ENCODE measurements at places on chromosomes 2 and 18.

DNA sequence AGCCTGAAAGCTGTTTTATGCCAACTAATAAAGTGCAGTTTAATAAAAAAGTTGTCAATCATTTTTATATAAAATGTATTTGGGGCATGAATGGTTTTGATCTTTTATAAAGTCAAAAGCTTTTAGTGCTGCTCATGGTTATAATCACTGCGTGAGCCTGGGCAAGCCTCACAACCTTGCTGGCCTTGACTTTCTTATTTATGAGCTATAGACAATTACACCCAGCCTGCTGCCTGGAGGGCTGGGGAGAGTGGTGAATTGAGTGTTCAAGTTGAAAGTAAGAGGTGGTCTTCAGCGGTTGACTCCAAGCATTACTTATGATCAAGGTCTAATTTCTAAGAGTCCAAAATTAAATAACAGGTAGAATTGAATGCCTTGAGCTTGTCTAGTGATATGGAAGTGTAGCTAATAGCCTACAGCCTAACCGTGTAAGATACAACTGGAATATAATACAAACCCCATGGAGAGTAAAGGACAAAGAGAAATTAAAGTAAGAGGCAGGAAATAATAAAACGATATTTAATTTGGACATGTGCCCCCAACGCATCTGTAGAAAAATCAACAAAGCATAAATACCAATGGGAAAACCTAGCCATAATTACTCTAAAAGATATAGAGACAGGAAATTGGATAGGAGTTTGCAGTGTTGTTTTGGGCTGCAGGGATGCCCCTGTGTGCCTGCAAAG lies 106.0 kb upstream of the CYP1B1 start:
- no peak for DNase-seq

- no peak for DNase-seq
Measured at GRCh38 chr2:172173174-172173706, 70.5 kb upstream of the DLX2 start.

GRCh38 chr2:36473230-36473629 lies 117.7 kb downstream of the CRIM1 start:
- DNase-seq, result no peak

DNA sequence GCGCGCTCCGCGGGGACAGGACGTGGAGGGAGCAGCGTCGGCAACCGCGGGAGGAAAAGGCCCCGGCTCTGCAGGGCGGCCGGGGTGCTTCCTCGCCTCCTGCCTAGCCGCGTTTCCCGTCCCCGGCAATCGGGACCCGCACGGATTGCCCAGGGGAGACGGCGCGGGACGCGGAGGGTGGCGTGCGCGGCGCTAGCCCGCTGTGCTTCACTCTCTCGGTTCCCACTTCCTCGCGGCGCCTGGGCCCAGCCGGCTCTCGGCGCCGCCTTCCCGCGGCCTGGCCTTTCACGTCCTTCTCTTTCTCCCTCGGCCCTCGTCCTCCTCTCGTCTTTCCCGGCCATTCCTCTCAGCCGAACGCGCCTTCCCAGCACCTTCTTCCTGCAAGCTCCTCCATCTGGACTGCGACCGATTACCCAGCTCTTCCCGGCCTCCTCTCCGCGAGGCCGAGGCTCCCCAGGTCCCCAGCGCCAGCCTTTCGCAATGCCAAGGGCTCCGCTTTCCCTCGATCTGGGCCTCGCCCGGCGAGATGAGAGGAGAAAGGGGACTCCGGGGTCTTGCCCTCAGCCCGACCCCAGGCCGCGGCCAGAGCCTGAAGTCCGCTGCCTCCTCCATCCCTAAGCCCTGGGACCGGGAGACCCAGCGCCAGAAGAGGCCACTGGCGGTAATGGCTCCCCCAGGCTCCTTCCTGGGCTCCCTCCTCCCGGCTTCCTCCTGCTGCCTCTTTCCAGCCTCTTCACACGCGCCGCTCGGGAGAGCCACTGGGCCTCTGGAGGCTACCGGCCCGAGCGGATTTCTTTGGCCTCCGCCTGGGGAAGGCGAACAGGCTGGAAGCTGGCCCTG lies 34.3 kb upstream of the ATP6V1B1 start:
- no peak for DNase-seq

- no peak for DNase-seq
Measured at GRCh38 chr2:163733301-163733938, 2.4 kb downstream of the FIGN start.

- no peak for DNase-seq
Measured at GRCh38 chr2:98917031-98917471, 19.0 kb downstream of the CRACDL start.

DNA sequence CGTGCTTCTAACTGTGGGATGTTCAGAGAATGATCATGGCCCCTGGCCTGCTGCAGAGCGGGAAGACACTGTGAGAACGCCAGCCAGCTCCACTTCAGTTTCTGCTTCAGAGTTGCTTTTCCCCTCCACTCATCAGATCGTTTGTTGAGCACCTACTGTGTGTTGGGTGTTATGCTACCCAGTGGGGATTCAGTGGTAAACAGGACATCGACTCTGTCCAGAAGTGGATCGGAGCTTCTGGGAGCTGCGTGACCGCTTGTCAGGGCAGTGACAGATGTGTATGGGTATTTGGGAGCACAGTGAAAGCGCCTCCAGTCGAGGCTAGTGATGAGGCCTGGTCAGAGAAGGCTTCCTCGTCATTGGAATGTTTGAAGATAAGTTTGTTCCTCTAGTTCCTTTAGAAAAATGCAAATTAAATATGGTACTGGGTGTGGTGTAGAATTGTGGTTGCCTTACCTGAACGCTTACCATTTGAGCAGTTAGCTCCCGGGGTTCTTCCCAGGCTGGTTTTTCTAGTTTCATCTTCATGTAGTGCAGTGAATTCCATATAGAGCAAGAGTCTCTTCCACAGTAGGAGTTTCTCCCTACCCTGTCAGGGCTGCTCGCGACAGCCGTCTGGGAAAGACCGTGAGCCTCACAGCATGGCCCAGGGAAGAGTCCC lies 2.8 kb downstream of the RAB12 start:
- no peak for DNase-seq

DNA sequence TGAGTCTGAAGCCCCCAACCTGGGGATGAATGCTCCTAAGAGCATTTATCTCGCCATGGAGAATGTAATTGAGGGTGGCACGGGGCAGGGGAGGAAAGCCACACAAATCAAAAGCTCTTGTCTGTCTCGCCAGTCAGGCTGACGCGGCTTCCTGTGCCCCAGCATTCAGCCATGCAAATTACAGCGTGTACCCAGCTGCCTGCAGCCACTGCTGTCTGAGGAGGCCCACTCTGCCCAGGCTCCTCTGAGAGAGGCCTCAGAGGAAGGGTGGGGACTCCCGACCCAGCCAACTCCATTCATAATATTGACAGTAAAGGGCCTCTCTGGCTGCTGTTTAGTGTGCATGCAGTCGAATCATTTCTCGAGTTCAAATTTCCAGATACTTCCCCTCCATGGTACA lies 22.0 kb downstream of the SMAD7 start:
- peak; percentile 32 for DNase-seq

GRCh38 chr18:64276311-64277090 lies 127.6 kb upstream of the LINC00305 start:
- no peak for DNase-seq

- DNase-seq, result no peak
Measured at GRCh38 chr2:42795841-42796301, 3.5 kb upstream of the HAAO start.

- no peak for DNase-seq
Measured at GRCh38 chr2:134727385-134727784, 8.6 kb upstream of the TMEM163 start.

DNA sequence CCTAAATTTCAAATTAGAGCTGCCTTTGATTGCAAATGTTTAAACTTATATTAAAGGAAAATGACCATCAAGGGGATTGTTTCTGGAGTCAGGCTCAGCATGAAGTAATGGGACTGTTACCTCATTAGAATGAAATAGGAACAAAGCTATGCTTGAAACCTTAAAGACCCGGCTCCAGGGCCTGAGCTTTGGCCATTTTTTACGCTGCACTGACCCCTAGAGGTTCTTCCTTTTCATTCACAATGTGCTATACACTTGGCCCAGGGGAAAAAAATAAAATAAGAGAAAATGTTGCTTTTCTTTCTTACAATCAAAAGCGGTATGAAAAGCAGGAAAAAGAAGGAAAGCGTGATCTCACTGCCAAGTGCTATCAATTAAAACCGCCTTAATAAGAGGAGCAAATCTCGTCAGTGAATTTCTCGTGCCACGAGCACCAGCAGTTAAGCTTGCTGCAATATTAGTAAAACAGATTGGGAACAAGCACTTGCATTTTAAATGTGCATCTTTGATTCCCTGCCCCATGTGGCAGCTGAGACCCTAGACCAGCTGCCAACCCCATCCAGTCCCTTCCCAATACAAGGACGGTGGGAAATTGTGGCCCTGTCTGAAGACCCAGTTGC lies 96.6 kb downstream of the MBD2 start:
- DNase-seq, result no peak

GRCh38 chr2:60517446-60517845 lies 36.0 kb downstream of the BCL11A start:
- DNase-seq, result no peak

GRCh38 chr2:5794012-5794411 lies 101.8 kb downstream of the SOX11 start:
- no peak for DNase-seq

DNA sequence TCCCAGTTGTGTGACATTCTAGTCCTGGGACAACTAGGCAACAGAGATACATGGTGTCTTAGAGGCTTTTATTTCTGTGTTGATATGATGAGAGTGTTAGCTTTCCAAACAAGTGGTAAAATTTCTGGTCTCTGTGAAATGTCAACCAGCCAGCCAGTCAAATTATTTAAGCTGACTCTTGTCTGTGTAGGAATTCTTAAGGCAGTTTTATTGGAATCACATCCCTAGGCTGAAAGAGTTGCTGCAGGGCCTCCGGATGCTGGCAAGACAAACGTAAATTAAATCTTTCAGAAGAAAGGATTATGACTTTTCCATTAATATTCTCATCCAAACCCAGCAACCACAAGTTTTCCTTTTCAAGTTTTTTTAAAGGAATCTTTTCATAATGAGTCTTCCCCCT lies 44.6 kb downstream of the SERPINB7 start:
- no peak for DNase-seq

DNA sequence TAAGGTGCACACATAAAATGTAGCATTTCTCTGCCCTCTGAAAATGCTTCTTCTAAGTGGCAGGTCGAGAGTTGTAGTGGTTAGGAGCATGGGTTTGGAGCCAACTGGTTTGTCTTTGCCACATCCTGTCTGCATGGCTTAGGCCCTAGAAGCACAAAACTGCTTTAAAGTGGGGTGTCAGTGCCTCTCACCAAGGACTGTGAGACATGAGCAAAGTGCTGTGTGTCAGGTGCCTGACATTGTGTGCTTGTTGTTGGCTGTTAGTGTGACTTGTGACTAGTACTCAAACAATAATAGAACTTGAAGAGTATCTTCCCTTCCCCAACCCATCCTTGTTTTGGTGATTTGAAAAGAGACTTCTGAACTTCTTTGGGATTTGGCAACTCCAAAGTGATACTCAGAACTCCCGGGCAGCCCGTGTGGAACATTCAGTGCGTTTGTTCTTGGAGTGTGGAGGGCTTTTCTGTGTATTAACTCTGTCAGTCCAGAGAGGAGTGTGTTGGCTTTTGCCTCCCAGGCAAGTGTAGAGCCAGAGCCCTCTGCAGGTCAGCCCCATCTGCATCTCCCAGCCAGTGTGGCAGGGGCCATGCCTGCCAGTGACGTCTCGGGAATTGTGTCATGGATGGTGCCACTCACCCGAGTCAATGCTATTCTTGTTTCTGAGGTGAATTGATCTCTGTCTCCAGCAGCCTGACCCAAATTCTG lies 5.0 kb downstream of the MGAT5 start:
- DNase-seq, result peak; percentile 26

- DNase-seq, result no peak
Measured at GRCh38 chr2:18950361-18950851, 361.0 kb upstream of the NT5C1B start.

DNA sequence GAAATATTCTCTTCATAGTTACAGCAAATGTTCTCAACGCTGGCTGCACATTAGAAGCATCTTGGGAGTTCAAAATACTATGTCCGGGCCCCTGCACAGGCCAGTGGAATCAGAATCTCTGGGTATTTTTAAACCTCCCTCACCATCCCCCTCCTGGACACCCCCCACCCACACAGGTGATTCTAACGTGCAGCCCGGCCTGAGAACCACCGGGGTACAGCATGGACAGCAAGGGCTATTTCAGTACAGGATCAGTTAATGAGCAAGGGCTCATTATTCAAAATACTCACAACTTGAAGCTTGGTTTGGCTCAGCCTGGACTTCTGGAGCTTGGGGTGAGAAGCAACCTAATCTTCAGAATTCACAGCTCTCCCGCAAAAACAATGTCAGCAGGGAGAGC lies 31.4 kb downstream of the INO80C start:
- no peak for DNase-seq

- no peak for DNase-seq
Measured at GRCh38 chr2:44100351-44100750, 68.3 kb upstream of the PPM1B start.

GRCh38 chr2:224520064-224520463 lies 65.1 kb downstream of the CUL3 start:
- DNase-seq, result no peak

DNA sequence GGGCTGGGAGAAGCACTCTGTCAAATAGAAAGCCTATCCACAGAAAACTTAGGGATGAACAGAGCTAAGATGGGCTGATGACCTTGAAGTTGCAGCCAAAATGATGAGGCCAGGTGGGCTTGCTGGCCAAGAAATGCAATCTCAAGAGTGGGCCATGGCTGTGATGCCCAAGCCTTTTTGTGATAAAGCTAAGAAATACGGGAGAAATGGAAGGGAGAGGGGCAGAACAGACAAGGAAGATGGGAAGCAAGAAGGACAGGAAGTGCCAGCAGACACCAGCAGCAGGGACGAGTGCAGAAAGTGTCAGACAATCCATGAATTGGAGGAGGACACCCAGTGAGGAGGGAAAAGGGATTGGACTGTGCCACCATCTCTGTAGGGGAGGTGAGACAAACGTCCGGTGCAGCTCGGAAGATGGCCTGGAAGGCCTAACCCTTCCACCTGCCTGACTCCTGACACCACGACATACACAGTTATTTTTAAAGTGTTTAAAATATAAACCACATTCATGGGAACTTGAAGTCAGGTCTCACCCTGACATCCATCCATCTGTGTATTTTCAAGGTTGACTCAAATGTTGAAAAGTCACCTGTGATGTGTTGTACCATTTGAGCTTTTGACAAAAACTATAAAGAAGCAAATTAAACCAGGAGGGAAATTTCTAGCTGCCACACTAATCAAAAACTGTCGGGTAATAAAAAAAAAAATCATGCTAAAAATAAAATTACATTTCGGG lies 105.5 kb downstream of the BCL2 start:
- DNase-seq, result no peak

GRCh38 chr2:115569547-115569946 lies 1127.1 kb downstream of the DPP10 start:
- no peak for DNase-seq

DNA sequence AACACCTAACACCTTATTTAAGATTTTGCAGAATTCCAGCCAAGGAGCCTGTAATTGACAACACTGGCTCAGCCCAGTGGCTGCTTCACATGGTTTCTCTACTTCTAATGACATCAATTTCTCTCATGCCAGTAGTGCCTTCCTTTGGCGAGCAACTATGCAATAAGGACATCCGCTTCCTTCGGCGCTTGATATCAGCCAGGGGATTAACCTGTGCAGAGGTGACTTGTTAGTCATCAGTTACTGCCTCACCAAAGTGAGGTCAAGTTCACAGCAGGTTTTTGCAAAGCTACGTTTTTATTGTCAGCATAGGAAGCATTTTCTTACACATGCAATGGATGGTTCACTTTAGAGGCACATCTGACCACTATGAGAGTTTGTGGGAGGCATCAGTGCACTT lies 24.0 kb upstream of the EDAR start:
- DNase-seq, result no peak
